ENCODE measurements at places on chromosomes 7 and 10.

DNA sequence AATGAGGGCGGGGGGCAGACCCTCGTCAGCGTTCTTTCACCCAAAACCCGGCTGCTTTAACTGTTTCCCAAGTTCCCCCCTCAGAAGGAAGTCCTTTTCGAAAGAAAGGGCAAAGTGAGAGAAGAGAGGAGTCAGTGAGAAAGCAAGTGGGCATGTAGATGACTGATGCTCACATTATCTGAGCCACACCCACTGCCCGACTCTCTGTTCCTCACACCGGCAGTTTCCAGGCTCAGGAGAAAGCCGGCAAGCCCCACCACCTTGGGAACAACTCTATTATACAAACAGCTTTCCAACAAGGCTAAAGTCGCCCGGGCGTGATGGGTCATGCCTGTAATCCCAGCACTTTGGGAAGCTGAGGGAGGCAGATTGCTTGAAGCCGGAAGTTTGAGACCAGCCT lies 23.1 kb downstream of the RCC1L start:
- DNase-seq, result no peak

DNA sequence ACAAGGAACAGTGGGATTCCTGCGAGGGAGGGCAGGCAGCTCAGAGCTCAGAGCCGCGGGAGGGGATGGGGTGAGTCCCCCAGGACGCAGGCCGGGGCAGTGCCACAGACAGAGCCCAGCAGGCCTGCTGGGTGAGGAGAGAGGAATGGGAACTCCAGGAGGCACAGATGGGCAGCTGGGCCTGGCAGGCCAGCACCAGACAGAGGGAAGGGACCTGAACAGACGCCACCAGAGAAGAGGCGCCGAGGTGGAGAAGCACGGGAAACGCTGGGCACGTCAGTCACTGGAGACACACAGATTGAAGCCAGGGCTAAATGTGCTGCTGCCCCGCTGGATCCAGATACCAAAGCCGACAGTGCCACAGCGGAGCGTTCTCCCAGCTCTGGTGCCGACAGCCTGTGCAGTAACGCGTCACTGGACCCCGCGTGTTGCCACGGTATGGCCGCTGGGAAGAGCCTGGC lies 225.8 kb downstream of the MAD1L1 start:
- DNase-seq, result no peak

GRCh38 chr10:101136708-101137121 lies 5.6 kb downstream of the TLX1 start:
- DNase-seq, result no peak

DNA sequence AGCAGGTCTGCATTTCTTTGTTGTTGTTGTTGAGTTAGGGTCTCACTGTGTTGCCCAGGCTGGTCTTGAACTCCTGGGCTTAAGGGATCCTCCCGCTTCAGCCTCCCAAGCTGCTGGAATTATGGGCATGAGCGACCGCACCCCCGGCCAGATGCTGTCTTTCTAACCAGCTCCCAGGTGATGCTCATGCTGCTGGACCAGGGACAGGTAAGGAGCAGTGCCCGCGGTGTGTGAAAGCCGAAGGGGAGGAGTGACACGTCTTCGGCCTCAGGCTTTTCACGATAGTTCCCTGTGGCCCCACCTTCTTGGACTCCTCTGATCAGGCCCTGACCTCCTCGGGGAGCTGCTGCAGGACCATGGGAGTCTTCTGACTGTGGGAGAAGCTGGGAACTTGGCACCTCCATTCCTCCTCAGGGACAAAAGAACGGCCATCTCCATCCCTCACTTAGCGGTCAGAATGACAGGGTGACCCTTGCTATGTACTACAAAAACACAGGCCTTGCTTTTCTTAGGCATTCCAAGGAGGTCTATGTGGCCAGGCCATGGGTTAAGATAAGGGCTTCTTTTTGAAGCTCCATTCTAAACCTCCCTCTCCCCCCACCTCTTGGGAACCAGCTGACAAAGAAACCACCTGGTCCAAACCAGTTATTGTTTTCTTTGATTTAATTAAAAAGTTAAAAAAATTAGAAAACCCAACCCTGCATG lies 5.5 kb downstream of the SFRP5 start:
- no peak for DNase-seq

DNA sequence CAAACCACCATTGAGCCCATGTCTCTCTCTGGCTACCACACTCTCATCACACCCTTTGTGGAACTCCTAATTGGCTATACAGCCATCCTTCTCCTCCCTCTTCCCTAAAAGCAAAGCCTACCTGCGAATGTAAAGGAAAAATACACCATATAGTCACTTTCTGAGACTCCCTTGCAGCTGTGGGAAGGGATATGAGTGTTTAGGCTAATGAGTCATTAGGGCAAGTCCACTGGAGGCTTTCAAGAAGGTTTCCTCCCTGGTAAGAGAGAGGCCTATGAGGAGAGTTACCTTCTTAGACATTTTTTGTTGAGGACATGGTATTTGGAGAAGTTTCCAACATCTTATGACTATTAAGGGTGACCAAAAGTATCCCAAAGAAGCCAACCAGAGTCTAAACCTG lies 4.1 kb upstream of the TMEM243 start:
- no peak for DNase-seq

All from activated CD4-positive, alpha-beta T cell treated with anti-CD3 and anti-CD28 coated beads, Interleukin-2, amount 50 U/mL, for 48 hours (primary cell).